NCI-H1417 treated with DMSO at 0.1 percent for 48 hours (cell line): ENCODE measurements at places on chromosomes 3 and 15.

GRCh38 chr3:36701249-36701572 is 63.1 kb downstream of the DCLK3 start:
- DNase-seq = no peak

DNA sequence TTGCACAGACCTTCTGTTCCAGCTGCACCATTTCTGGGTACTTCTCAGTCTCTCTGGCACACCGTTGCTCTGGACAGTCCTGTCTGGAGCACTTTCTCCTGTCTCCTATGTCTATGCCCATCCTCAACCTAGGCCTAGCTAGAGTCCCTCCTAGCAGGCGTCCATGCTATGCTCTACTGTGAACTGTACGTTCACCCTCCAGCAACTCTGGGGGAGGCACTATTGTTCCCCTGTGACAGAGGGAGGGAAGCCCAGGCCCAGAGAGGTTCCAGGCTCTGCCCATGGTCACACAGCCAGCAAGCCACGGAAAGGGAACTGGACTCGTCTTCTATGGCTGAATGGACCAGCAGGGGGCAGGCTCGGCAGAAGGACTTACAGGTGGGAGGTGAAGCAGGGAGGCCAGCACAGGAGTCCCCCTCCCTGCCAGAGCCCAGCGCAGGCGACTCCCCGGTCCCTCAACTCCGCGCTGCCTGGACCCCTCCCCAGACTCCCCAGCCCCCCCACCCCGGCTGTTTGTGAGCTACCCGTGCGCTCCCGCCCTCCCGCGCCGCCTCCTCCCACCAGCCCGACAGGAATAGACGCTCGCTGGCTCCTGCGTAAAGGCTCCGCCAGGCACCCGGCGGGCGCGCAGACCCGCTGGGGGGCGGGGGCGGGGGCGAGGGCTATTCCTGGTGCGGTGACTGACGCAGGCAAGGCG is 1.7 kb upstream of the LINGO1 start:
- DNase-seq = no peak

- no peak for DNase-seq
These were observed 50.6 kb downstream of the CFAP20DC start for GRCh38 chr3:58999134-58999773.

- DNase-seq = no peak
These were observed 545.0 kb downstream of the ZPLD1 start for GRCh38 chr3:102979682-102980354.

GRCh38 chr15:29021857-29022256 is 136.1 kb downstream of the APBA2 start:
- DNase-seq = no peak

DNA sequence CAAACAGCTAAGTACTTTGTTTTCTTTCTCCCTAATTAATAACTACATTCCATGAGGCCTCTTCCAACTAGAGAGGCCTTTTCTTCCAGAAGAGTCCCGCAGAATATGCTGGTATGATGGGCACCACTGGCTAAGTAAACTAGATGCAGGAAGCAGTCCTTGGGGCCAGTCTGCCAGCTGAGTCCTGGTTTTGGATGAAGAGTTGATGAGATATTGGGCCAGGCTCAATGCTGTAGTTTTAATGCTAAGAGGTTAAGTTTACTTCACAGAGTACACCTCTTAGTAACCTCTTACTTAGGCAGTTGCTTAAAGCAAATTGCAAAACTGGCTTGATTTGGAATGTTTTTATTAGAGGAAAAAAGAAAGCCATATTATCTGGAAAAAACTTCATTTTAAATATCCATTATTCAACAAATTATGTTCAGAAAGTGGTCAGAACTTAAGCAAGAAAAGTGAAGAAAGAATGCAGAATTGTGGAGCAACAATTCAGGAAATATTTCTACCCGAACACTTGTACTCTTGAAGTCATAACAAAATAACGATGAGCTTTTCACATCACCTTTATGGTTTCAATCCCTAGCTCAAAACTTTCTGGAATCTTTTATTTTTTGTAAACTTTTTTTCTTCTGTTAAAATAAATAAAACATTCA is 178.4 kb upstream of the CDIN1 start:
- DNase-seq = no peak

DNA sequence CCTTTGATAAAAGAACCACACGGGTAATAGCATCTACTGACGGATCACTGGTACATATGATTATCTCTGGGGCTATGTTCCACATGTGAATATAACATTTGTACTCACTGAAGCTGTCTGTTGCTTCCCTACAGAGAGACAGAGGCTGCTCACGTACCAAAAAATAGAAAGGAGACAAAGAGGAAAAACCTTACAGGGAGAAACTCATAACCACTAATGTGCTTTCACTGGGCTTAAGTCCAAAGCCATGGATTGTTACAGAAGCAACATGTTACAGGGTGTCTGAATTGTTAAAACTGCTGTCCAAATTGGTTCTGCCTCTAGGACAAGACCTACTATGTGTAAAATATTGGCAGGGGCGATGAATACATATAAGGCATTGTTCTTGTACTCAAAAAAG is 311.9 kb downstream of the FOXP1 start:
- DNase-seq = no peak

GRCh38 chr15:78302579-78303312 is 3.3 kb upstream of the SKIC8 start:
- no peak for DNase-seq

- no peak for DNase-seq
These were observed 69.0 kb downstream of the RBM6 start for GRCh38 chr3:50008931-50009330.

DNA sequence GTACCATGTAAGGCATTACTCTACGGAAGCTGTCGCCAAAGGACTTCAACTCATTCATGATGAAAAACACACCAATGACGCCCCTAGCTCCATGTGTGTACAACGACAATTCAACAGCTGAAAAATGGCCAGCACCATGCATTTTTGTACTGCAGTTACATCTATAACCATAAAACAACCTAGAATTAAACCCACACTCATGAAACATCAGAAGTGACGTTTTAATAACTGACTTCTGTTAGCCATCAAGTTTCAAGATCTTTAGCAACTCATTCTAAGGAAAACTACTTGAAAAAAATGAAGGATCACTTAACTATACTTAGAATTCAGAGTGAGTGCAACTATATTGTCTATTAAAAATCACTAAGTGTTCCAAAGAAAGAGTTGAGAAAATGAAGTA is 84.9 kb downstream of the RFTN1 start:
- no peak for DNase-seq

GRCh38 chr3:41126472-41126871 is 72.8 kb upstream of the CTNNB1 start:
- no peak for DNase-seq

DNA sequence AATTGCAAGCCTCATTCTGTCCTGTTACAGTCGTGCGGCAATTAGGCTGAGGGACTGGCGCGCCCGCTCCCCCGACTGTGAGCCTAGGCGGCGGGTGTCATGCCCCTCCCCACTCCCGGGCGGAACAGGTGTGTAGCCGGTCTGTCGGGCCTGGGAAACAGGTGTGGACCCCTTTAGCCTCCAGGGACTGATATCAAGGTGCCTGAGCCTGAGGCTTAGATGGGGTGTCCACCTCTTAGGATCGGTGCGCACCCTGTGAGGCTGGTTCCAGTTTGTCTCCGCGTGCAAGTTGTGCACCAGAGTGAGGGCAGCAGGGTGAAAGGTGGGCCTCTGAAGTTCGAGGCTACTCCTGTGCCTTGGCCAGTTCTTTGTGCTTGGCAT is 686 bp downstream of the VPS8 start:
- DNase-seq = no peak

GRCh38 chr3:119616056-119616455 is 18.4 kb downstream of the PLA1A start:
- DNase-seq = no peak

DNA sequence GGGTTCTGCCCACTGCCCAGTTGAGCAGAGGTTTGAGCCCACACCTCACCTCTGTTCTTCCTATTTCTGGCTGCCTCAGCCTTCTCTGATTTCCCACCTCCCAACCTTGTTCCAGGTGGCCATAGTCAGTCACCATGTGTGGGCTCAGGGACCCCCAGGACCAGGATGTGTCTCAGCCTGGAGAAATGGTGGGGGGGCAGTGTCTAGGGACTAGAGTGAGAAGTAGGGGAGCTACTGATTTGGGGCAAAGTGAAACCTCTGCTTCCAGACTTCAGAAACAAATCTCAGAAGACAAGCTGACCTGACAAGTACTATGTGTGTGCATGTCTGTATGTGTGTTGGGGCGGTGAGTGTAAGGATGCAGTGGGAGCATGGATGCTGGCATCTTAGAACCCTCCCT is 22.9 kb downstream of the SHF start:
- DNase-seq = no peak

DNA sequence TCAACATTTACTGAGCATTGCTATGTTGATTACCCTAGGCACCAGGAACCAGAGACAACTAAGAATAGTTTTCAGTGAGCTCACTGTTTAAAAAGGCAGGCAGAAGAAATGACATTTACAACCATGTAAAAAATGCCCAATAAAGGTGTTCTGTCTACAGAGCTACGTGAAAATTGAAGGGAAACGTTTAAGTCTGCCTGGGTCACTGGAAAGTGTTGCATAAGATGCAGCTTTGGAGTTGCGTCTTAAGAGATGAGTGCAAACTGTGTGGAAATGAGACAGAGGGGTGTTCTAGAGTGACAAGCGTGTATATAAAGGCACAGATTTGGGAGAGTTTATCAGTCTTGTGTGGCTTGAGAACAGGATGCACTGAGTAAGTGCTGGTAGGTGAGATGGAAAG is 278.7 kb upstream of the GOLGA6L4 start:
- no peak for DNase-seq

DNA sequence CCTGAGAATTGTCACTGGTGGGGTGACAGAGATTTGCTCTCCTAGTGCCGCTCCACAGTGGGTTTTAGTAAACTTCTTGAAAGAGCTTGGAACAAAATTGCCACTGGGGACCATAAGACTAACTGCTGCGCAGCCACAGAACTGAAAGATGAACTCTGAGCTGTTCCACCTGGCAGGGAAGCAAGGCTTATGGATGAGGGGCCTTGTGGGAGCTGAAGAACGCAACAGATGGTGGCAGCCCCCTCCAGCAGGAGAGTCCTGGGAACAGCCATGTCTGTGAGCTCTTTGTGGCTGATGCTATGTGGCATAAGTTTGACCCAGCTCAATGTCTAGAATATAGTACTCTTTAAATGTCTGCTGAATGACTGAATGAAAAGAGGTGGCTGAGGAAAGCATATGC is 66.8 kb upstream of the C2CD4B start:
- no peak for DNase-seq

GRCh38 chr3:39207361-39208186 is 15.2 kb upstream of the XIRP1 start:
- DNase-seq = no peak

GRCh38 chr15:100254285-100254684 is 87.5 kb downstream of the ADAMTS17 start:
- no peak for DNase-seq

GRCh38 chr3:156769721-156770654 is 56.2 kb upstream of the LEKR1 start:
- DNase-seq = no peak

GRCh38 chr3:171811295-171811912 is 1.1 kb upstream of the PLD1 start:
- no peak for DNase-seq

DNA sequence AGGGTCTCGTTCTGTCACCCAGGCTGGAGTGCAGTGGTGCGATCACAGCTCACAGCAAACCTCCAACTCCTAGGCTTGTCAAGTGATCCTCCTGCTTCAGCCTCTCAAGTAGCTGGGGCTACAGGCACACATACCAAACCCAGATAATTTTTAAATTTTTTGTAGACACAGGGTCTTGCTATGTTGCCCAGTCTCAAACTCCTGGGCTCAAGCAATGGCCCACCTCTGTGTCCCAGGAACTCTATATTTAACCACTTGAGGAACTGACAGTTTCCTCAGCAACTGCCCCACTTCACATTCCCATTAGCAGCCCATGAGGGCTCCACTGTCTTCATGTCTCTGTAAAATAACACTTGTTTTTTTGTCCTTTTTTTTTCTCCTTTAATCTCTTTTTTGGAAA is 68.4 kb downstream of the TAMM41 start:
- no peak for DNase-seq

DNA sequence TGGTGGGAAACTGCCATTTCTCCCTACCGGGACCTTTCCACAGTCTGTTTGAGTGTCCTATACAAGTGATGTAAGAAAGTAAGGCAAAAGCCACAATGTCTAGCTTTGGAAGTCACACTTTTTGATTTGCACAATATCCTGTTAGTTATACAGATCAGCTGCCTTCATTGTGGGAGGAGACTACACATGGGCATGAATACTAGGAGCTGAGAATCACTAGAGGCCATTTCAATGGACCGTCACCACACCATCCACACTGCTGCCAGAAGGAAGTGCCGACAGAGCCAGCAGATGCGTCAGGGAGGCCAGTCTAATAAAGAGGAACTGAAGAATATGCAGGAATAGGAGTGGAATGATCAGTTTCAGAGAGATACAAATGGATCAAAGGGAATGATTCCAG is 65.8 kb downstream of the SCN11A start:
- DNase-seq = no peak

GRCh38 chr3:171976526-171976925 is 62.9 kb upstream of the FNDC3B start:
- no peak for DNase-seq

- no peak for DNase-seq
These were observed 581.1 kb downstream of the ZNF385D start for GRCh38 chr3:21169948-21170347.

GRCh38 chr15:56890038-56890437 is 28.4 kb upstream of the TCF12 start:
- no peak for DNase-seq

- DNase-seq = no peak
These were observed 9.8 kb downstream of the SCG5 start for GRCh38 chr15:32651229-32651837.

GRCh38 chr3:128933213-128933921 is 53.9 kb downstream of the ACAD9 start:
- no peak for DNase-seq

- no peak for DNase-seq
These were observed 49.2 kb downstream of the SLC41A3 start for GRCh38 chr3:126034481-126035361.

GRCh38 chr3:18428991-18429745 is 4.0 kb upstream of the SATB1 start:
- no peak for DNase-seq

GRCh38 chr3:190005343-190006113 is 115.2 kb downstream of the P3H2 start:
- no peak for DNase-seq

- no peak for DNase-seq
These were observed 492.8 kb upstream of the MDFIC2 start for GRCh38 chr3:70805061-70805889.

GRCh38 chr3:23872330-23872729 is 44.5 kb downstream of the NKIRAS1 start:
- no peak for DNase-seq
